ENCODE measurements at places on chromosomes 4 and X. TPM values are rescaled to one million over a fixed set of nuclear protein-coding genes. Genes with fewer than 3 reads are reported as not detected.

GRCh38 chr4:123415977-123416376 lies 19.4 kb downstream of the SPRY1 start:
- DNase-seq = peak; percentile 71

DNA sequence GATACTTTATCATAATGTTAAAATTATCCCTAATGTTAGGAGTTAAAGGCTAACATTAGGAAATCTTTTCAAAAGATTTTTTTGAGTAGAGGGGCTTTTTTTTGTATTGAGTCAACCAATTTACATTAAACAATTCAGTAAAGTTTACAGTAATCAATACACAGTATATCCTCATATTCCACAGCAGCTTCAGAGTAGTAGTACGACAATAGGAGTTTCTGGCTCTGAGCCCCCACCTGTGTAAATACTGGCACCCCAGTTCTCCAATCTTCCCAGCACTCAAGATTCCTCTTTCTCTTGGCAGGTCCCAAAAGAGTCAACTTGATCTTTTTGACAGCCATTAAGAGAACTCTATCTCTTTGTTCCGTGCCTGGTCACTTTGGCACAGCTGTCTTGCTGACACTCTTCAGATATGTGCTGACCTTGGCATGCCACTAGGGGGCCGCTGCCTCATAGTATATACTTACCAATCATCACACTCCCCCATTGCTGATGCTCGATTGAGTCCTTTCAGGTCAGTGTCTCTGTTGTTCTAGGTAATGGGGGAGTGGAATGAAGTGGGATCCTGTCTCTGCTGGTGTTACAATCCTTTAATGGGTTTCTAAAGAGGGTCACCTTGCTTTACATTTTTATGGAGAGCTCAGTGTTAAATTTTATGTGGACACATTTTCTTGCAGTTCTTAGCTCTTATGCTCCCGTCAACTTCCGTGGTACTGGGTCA lies 19.5 kb upstream of the CCNI start:
- DNase-seq = peak; percentile 78

- DNase-seq = peak; percentile 23
These were observed 12.2 kb downstream of the SMPX start for GRCh38 chrX:21745756-21746155.

- no peak for DNase-seq
These were observed 69.8 kb downstream of the GBA3 start for GRCh38 chr4:22762548-22762947.

- DNase-seq = peak; percentile 36
These were observed 6.1 kb downstream of the SGCB start for GRCh38 chr4:52032005-52032404.

GRCh38 chrX:110877326-110877725 lies 81.7 kb upstream of the CHRDL1 start:
- no peak for DNase-seq

DNA sequence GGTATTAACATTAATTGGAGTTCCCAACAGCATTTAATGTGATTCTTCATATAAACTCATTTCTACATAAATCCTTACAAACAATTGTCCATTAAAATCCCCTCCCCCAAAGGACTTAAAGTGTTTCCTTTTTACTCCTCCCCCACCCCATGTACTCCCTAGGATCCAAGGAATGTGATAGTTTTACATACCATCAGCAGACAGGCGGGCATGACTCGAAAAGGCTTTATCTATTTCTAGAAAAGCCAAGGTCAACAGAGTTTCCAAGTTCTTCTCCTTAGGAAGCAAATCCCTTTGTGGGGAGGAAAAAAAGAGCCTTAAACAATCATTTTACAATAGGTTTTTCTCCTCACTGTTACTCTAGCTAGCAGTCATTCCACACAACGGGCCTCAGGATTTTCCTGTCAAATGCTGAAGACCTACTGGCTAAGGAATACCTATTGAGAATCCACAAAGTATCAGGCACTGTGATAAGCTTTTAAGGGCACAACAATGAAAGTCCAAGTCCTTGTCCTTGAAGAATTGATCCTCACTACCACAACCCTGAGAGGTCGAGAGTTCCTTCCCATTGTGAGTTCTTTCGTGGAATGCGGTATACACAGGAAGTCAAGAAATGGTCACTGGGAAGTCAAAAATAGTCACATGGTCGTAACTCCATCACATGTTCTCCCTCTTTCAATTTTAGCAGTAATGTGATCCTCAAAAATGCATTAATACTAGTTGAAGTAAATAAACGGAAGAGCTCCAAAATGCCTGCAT lies 7.2 kb downstream of the PPM1K start:
- no peak for DNase-seq

GRCh38 chr4:8093587-8094274 lies 64.9 kb downstream of the ABLIM2 start:
- DNase-seq = no peak

DNA sequence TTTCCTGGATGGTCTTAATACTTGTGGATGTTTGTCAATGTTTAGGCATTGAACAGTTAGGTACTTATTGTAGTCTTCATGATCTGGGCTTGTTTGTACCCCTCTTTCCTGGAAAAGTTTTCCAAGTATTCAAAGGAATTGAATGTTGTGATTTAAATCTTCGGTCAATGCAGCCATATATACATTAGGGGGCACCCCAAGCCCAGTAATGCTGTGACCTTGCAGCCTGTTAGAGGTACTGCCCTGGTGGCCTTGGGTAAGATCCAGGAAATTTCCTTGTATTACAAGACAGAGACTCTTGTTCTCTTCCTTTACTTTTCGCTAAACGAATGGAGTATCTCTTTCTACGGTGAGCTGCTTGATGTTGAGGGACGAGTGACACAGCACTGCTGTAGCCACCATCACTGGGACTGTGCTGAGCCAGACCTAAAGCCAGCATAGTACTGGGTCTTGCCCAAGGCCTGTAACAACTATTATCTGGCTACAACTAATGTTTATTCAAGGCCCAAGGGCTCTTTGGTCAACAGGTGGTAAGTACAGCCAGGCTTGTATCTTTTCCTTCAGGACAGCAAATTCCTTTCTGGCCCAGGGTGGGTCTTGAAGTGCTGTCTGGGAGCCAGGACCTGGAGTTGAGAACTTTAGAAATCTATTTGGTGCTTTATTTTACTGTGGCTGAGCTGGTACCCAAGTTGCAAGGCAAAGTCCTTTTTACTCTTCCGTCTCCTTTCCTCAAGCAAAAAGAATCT lies 118.3 kb upstream of the ATOH1 start:
- DNase-seq = no peak

DNA sequence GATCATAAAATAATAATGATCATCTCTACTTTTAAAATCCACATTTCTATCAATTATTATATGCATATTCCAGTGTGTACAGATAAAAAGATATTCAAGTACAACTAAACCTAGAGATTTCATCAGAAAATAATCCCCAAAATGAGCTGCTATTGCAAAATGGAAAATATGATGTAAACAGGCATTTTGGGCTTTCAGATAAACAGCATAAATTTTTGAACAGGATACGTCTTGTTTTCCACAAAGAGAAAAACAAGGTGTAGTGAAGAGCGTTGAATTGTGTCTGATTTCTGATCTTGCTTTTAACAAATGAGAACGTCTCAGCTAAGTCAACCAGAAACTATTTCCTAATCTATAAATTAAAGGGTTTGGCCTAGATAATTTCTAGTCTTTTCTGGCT lies 349.6 kb upstream of the FTHL17 start:
- DNase-seq = no peak

GRCh38 chr4:133960975-133961374 lies 240.6 kb downstream of the PABPC4L start:
- no peak for DNase-seq

DNA sequence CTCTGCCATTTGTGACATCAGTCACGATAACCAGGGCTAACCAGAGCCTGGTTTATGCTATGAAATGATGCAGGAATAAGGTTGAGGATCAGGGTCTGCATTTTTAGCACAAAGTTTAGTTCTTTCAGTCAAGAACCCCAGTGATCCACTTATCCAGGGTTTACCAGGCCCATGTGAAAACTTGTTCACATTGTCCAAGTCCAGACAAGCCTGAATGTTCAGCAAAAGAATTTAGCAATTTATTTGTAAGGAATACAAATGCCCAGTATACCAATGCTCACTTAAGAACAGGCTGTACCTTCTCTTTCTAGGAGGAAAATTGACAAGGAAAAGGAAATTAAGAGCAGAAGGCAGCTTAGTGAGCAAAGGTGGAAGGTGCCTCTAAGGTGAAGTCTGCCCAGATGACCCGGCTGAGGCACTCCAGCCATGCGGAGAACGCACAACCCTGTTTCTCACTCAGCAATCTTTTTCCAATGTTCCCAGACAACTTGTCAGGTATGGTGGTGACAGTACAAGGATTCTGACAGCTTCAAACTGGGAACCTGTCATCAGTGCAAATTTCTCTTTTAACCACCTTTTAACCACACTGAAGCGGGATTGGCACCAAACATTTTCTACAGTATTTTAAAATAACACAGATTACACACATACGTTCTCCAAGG lies 54.0 kb downstream of the TBC1D9 start:
- DNase-seq = no peak

DNA sequence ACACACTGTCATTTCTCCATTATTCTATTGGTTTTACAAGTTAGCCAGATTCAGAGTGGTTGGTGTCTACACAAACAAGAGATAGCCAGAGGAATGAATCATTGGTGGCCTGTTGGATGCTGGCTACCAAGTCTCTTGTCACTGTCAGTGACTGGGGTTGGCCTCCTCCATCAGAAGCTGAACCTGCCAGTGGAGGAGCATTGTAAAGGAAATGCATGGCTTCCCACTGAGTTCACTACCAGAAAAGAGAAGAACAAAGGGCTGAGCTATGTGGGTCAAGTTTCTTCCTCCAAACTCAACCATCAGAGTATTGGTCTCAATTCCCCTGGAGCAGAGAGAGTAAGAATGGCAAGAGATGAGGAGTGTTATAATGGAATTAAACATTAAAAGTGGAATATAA lies 26.5 kb upstream of the ANKRD50 start:
- DNase-seq = no peak

GRCh38 chr4:173943547-173943946 lies 339.9 kb downstream of the FBXO8 start:
- DNase-seq = no peak

DCAF16 gene
- 13.3 TPM for total RNA-seq

RNF212 gene
- 0.22 TPM for total RNA-seq

CACNA1F gene
- not detected for total RNA-seq

CFAP47 gene
- not detected for total RNA-seq

GPR50 gene
- not detected for total RNA-seq

SETD7 gene
- total RNA-seq = 38.8 TPM

MYOZ2 gene
- total RNA-seq = under 0.01 TPM

DDIT4L gene
- total RNA-seq = 2.6 TPM

KANTR gene
- total RNA-seq = 3.7 TPM

Measured in lung microvascular endothelial cell (primary cell).